ENCODE measurements at places on chromosomes 5 and 9.

DNA sequence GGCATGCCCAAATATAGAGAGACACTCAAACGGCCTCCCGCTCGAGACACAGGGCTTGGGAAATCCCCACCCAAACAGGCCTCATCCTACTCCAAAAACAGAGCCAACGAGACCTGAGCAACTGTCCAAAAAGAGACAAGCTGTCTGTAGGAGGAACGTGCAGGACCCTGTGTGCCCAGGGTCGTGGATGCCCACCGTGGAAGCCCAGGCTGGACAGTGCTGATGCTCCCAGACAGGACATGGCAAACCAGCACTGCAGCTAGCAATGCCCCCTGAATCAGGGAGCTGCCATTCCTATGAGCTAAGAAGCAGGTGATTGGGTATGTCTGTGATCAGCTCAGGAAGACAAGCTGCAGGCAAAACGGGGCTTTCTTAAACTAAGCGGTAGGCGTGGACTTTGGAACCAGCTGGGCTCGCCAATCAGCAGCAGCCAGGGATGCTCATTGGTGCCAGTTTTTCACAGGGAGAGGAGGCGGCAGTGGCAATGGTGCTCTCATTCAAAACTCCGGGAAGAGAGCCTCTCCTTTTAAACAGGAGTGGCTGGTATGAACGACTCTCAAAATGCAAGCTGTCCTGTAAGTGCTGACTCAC is 113.1 kb upstream of the IRX2 start:
- DNase-seq: no peak

GRCh38 chr5:15676591-15676990 is 176.6 kb downstream of the FBXL7 start:
- DNase-seq: no peak

- peak; percentile 52 for DNase-seq
These were observed 194.5 kb downstream of the HSD17B3 start for GRCh38 chr9:96107436-96107835.

GRCh38 chr9:127927201-127927987 is 3.2 kb downstream of the PIP5KL1 start:
- DNase-seq: no peak

DNA sequence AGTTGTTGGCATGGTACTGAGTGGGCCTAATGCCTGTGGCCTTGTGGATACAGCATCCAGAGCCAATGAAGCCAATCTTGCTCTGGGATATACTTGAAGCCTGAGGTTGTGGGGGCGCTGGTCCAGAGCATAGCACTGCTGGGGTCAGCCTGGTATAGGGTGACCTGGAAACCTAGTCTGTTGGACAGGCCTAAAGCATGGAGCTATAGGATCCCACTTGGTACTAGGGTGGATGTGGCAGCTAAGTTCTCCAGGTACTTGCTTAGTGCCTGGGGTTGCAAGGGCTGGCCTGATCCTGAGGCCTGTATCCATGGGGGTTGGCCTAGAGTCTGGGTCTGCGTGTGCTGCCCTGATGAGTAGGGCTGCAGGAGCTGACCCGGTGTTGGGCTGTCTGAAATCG is 1168.2 kb upstream of the C9orf72 start:
- no peak for DNase-seq

- DNase-seq: no peak
These were observed 74.2 kb downstream of the ST8SIA4 start for GRCh38 chr5:100828898-100829356.

DNA sequence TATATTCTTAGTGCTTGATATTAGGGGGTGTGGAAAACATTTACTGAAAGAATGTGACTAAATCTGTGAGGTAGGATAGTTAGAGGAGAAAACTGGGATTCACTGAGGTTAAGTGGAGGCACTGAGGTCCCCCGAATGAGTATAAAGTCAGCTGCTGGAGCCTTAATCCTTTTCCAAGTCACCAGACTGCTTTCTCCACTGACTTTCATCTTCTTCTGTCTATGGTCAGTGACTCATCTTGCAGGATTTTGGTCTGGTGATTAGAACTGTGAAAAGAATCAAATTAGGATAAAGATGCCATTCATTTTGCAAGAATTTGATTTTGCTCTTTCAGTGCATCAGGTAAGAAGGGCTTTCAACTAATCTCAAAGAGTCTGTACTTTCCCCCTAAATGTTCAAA is 89.3 kb upstream of the ALDH1A1 start:
- DNase-seq: no peak

- peak; percentile 46 for DNase-seq
These were observed at the start of gene GLIPR2 for GRCh38 chr9:36136272-36136893. TSS of gene GLIPR2 (plus strand) at chr9:36136733. CDS start at chr9:36136779, 46 bp downstream.

DNA sequence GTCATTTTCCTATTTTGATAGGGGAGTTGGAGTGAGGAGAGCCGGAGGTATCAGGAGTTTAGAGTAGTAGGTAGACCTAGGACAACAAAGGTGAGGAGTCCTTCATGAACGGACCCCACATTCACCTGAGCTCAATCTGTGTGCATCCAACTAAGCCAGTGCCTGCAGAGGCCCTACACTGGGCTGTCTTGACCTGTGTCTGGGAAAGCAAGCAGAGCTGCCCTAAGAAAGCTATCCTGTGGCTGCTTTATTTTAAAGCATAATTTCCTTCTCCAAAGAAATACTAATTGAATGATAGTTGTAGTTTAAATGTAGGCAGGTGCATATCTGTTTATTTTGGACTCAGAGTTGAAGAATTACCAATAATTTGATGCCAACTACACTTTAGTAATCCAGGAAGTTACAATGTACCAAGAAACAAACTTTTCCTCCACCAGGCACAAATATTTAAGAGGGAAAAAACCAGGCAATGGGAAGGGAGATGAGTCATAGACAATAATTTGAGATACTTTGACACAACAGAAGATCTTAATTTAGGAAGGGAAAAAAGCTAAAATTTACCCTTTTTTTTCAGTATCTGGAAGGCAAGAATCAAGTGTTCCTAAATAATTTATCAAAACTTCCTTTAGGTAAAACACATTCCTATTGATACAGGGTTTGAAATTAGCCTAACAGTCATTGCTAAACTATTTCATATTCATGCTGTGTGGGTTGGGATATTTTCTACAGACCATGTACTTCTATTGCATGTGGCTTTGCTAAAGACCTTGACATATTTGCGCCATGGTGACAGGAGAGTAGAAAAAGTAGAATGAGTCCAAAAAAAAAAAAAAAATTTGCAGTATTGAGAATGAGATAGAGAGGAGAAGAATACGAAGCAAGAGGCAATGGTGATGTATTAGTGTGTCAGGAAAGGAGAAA is 376.6 kb upstream of the TUSC1 start:
- DNase-seq: no peak

DNA sequence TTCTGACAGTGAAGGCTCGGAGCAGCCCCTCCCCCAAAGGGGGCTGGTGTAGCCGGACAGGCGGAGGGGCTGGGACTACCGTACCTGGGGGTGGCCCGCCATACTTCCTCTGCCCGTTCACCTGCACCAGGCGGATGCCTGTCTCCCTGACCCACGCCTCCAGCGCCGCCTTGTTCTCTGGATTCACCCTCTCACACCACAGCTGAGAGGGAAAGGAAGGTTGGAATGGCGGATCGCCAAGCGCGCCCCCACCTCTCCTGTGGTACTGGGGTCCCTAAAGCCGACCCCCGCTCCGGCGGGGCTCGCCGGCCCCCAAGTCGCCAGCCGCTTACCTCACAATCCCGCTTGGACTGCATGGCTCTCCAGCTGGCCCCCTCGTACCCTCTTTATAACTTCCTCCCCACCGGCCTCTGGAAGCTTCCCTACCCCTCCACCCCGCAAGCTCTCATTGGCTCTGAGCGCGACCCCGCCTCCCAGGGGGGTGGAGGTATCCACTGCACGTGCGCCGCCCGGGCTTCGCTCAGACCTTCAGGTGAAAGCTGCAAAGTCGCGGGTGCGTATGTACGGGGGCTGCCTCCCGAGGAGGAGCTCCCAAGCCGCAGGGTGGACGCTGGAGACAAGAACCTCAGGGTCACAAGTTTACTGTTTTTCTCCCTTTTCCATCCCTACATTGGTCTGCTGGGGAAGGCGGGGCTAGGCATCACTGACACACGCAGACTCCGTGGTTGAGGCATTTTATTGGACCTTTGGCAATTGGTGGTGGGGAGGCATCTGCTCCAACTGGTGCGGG is at the start of gene DND1:
Gene DND1, minus strand, starts transcription at position 390 of the 790 bp plus-strand sequence. Its CDS starts 34 bp downstream, at position 356.
- DNase-seq: no peak

- DNase-seq: no peak
These were observed 93.1 kb upstream of the DHFR start for GRCh38 chr5:80747922-80748321.

- no peak for DNase-seq
These were observed 299.2 kb downstream of the BNC2 start for GRCh38 chr9:16571127-16571802.

GRCh38 chr5:123000731-123001130 is 35.8 kb downstream of the PPIC start:
- DNase-seq: no peak

GRCh38 chr5:160044391-160044804 is 35.5 kb downstream of the TTC1 start:
- DNase-seq: peak; percentile 88

DNA sequence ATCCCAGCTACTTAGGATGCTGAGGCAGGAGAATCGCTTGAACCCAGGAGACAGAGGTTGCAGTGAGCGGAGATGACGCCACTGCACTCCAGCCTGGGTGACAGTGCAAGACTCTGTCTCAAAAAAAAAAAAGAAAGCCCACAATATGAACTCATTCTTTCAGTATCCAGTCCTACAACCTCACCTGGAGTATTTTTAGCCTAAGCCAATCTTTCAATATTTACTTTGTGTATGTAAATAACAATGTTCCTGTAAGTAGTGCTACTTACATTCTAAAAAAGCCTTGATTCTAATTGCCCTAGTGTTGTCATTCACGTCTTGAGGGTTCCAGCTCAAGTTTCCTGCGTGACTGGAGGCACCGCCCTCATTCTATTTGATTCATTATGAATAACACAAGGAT is 62.0 kb downstream of the BHMT start:
- no peak for DNase-seq

- DNase-seq: peak; percentile 50
These were observed 743 bp downstream of the NR3C1 start for GRCh38 chr5:143402553-143403333.

DNA sequence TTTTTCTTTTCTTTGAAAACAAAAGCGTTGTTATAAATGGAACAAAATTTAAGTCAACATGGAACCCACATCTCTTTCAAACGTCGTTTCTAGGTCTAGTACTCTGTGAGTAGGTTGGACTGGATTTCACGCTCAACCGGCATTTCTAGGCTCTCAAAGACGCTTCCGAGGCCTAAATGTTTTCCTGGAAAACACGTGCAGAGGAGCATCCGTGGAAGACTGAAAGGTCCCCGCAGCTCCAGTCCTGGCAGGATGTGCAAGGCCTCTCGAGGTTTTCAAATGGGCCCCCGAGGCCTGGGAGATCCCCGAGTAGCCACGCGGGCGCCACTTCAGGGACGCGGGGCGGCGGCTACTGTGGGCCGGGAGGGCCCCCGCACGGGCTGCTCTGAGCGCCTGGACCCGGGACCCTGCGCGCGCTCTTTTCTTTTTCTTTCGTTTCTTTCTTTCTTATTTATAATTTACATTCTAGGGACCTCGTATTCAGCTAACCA is 4.2 kb upstream of the IRX2 start:
- DNase-seq: no peak

GRCh38 chr9:38003230-38003629 is 65.8 kb downstream of the SHB start:
- peak; percentile 24 for DNase-seq

DNA sequence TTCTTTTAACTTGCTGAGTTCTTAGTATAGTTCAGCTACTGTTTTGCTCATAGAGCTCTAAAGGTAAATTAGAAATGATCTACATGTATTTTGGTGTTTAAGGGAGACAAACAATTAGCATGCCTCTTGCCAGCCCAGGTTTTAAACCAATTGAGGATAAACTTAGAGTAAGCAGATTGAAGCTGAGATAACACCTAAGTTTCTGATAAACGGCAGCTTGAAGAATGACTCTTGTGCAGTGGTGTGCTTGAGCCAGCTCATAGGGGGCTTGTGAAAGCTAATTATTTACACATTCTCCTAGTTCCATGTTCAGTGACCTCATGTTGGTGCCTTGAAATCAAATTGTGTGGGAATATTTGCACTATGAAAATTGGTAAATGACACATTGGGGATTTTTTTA is 193.0 kb downstream of the PRR16 start:
- no peak for DNase-seq

- DNase-seq: no peak
These were observed 176.7 kb downstream of the MED10 start for GRCh38 chr5:6201631-6202030.

DNA sequence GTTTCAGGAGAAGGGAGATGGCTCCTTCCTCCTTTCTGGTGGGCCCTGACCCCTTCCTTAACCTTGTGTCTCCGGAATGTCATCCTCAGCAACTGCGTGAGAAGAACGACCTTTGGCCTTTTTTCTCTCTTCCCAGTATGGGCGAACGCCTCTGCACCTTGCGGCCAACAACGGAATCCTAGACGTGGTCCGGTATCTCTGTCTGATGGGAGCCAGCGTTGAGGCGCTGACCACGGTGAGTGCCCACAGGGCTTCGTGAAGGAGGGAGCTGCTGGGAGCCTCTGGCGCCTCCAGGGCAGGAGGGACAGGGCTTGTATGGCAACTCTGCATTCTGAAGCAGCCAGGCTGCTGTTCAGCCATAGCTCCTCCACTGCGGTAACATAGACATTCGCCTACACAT is 68.0 kb upstream of the CTSL start:
- no peak for DNase-seq

- no peak for DNase-seq
These were observed 663.4 kb downstream of the PTPRD start for GRCh38 chr9:9949368-9949767.

DNA sequence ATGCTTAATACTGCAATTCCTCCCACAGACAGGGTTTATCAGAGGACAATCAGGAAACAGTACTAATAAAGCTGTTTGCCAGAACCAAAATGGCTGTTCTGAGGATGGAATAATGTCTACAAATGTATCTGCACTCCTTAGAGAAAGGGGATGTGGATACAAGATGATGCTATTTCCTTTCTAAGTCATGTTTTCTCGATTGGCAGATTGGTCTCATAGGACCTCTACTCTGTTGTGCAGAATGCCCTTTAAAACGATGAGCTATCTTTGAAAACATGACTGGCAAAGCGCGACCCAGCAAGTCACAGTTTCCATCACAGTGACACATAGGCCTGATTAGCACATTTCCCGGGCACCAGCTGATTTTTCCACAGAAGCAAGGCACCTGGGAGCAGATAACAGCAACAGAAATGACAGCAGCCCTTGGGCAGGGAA is 54.0 kb downstream of the AOPEP start:
- no peak for DNase-seq

DNA sequence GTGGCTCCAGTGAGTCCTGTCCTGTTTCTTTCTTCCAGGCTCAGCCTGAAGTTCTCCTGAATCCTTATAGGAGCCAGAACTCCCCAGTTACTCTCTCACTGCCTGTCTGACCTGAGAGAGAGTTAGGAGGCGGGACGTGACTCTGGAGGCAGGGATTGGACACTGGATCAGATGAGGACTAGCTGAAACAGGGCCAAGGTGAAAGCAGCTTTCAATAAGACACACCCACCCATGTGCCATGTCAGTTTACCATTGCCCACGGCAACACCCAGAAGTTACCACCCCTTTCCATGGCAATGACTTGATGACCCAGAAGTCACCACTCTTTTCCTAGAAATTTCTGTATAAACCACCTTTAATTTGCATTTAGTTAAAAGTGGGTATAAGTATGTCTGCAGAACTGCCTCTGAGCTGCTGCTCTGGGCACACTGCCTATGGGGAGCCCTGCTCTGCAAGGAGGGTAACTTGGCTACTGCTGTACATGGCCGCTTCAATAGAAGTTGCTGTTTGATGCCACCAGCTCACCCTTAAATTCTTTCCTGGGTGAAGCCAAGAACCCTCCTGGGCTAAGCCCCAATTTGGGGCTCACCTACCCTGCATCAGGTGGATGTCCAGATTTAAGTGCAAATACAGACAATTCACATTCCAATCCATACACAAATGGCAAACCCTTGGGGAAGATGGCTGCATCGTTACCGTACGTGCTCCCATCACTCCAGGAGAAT is 13.7 kb downstream of the FCN2 start:
- no peak for DNase-seq
